ENCODE measurements at places on chromosomes 5 and 9.

DNA sequence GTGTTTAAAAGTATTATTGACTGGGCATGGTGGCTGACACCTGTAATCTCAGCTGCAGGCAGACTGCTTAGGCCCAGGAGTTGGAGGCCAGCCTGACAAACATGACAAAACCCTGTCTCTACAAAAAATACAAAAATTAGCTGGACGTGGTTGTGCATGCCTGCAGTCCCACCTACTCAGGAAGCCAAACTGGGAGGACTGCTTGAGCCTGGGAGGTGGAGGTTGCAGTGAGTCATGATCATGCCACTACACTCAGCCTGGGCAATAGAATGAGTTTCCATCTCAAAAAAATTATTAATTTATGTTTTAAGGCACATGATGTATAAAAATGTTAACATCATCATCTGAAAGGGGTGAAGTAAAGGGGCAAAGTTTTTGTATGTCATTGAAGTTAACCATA is 49.7 kb upstream of the FNIP1 start:
- no peak for DNase-seq

- no peak for DNase-seq
Observed at GRCh38 chr5:61746831-61747575, 414.9 kb downstream of the ZSWIM6 start.

DNA sequence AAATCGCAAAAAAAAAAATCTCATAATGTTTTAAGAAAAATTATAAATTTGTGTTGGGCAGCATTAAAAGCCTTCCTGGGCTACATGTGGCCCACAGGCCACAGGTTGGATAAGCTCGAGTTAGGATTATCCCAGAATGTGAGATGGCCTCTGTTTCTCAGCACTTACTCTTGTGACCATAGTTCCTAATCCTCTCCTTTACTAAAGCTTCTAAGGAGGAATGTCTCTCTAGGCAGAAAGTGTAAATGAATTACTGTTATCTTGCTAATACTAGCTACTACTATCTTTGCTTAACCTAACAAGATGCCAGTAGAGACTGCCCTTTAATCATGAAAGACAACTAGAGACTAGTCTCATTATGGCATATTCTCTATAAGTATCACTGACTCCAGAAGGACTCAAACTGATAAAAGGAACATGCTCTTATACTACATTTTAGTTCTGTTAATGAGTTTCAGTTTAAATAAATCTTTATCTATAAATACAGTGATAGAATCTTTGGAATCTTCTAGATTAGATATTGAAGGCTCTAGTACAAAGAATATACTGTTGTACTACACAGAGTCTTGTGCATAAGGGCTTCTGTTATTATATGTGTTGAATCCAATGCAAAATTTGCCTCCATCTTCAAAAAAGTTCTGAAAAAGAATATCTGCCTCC is 13.8 kb downstream of the INVS start:
- DNase-seq = no peak

- DNase-seq = no peak
Observed at GRCh38 chr5:32542216-32543059, 42.9 kb upstream of the SUB1 start.

DNA sequence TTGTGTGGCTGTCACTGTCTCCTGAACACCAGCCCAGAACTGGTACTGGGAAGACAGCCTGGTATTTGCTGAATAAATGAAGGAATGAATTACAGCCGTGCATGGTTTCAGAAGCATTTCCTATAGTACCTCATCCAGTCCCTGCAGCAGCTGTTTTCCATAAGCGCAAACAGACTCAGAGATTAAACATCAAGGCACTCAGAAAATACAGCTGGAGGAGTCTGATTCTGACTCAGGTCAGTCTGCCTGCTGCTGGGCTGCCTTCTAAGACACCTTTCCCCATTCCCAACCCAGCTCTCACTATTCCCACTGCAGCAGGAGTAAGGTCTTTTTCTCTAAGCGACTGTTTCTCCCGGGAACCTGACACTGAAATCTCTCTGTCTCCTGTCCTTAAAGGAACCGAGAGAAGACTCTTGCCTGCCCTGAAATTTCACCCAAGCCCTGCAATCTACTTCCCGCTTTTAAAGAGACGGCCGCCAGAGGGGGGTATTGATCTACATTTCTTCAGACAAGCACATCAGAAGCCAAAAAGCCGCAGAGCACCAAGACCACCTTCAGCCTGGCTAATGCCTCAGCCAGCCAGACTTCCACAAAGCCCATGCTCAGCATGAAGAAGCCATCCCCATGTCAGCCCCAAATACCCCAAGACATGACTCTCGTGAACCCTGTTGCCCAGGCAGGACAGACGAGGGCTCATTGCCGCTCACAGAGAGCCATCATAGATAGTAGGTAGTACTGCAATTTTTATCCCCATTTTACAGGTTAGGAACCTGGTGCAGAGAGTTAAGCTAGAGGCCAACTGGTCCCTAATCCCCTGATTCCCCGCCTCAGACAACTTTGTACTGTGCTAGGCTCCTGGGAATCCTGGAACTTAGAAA is 5.4 kb upstream of the FOXI1 start:
- peak; percentile 90 for DNase-seq

- DNase-seq = no peak
Observed at GRCh38 chr5:135251093-135251492, 147.9 kb downstream of the MACROH2A1 start.

Measured in WTC11 (cell line).